ENCODE measurements at places on chromosomes 11 and 22.

GRCh38 chr22:17965538-17966402 lies 58.6 kb downstream of the MICAL3 start:
- no peak for DNase-seq

DNA sequence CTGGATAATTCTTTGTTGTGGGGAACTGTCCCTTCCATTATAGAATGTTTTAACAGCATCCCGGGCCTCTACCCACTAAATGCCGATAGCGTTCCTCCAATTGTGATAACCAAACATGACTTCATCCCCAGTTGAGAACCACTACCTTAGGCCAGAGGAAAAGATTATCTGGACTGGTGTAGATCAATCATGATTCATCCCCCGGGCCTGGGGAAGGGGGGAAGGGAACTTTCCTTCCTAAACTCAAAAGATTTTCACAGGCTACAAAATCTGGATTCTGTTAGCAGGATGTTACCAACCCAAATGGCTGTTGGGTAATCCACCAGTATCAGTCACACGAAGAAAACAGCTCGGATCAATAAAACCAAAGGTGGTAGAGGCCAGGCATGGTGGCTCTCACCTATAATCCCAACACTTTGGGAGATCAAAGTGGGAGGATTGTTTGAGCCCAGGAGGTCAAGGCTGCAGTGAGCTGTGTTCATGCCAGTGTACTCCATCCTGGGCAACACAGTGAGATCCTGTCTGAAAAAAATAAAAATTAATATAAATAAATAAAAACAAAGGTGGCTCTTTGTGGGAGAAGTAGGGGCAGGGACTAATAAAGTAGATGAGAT lies 10.1 kb downstream of the CTR9 start:
- DNase-seq: no peak

GRCh38 chr11:997907-998306 lies 38.6 kb downstream of the MUC6 start:
- no peak for DNase-seq

GRCh38 chr22:46862418-46863324 lies 100.2 kb downstream of the TBC1D22A start:
- DNase-seq: no peak

GRCh38 chr11:102361086-102362031 lies 14.3 kb downstream of the BIRC2 start:
- DNase-seq: no peak

DNA sequence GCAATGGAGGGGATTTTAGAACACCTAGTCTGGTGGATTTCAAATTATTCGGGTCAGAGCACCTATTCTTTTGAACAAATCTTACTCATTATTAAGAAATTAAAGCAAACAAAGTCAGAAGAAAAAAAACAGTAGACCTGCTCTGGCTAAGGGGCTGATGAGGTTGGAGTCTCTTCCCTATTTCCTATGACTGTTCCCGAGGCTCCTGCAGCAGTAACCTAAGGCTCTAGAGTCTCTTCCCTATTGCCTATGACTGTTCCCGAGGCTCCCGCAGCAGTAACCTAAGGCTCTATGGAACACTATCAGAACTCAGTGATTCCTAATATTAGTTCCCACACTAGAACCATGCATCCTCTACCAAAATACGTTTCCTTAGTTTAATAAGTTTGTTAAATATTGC lies 607.9 kb downstream of the NTM start:
- DNase-seq: no peak

GRCh38 chr11:47348859-47349258 lies 3.6 kb downstream of the MYBPC3 start:
- no peak for DNase-seq

- no peak for DNase-seq
Measured at GRCh38 chr11:70671611-70672010, 273.3 kb downstream of the CTTN start.

DNA sequence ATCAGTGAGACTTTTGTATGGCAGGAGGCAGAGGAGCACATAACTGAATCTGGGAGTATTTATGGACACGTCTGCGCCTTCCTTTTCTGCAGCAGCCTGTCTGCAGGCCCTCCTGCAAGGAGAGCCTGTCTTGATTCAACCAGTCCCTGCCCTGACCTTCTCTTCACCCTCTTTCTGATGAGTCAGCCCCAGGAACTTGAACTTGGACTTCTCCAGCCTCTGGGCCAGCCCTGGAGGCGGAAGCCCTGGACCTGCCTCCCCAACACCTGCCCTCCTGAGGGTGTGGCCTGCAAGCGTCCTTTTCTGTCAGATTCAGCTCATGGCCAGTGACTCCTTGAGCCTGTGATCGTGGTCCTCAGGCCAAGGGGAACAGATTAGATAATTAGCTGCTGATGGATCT lies 20.0 kb downstream of the DAGLA start:
- no peak for DNase-seq

DNA sequence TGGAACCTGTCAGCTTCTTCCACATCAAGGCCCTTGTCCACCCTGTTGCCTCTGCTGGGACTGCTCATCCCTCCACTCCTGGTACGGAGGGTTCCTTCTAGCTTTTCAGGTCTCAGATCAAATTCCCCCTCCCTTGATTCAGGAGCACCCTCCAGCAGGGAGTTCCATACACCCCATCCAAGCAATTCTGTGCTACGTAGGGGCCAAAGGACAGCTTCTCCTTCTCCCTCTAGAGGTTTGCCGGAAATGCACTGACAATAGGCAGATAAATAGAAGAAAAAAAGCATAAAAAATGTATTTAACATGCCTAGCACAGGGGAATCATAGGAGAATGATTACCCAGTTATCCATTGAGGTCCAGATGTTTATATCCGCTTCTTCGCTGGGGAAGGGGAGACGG lies 3.3 kb upstream of the CARD10 start:
- DNase-seq: no peak

DNA sequence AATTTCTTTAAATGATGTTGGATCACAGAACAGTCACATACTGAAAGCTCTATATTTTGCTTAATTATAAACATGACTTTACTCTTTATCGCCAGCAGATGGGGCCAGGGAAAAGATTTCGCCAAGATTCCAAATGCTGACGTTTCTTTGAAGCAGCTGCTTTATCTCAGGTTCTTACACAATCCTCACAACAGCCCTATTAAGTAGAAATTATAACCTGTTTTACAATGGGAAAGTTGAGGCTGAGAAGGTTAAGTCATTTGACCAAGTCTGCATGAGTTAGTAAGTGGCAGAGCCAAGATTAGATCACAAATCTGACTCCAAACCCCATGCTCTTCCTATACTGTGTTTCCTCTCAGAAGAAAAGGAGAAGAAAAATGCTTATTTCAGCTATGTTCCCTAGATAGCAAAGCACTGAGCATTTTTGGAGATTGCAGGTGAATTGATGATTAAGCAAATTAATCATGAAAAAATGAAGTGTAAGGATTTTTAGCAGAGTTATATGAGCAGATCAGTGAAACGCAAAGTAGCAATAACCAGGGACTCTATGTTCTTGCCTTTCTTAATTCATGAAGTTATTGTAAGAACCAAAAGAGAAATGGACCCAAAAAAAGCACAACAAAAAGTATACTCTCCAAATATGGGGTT lies 79.0 kb downstream of the AASDHPPT start:
- no peak for DNase-seq

GRCh38 chr11:67114275-67114896 lies 4.7 kb upstream of the KDM2A start:
- DNase-seq: no peak

GRCh38 chr11:83241291-83241946 lies 44.7 kb downstream of the CCDC90B start:
- no peak for DNase-seq

GRCh38 chr11:102121329-102121728 lies 11.1 kb downstream of the YAP1 start:
- DNase-seq: no peak

DNA sequence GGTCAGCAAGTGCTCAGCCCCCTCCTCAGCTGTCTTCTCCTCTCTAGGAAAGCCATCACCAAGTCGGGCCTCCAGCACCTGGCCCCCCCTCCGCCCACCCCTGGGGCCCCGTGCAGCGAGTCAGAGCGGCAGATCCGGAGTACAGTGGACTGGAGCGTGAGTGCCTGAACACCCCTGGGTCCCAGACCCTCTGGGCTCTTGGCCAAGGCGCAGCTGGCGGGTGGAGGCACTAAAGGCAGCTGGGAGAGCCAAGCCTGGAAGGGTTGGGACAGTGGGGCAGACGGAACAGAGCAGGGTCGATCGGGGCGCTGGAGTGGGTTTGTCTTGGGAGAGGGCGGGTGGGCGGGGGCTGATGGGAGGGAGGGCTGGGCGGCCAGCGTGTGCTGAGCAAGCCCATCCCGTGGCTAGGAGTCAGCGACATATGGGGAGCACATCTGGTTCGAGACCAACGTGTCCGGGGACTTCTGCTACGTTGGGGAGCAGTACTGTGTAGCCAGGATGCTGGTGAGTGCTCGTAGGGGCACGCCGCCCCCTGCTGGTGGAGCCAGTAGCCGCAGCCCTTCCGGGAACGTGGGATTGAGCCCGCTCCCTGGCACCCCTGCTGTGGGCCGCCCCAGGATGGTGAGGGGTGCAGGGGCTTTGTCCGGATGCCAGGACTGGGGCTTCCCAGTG lies 14.1 kb upstream of the MDK start:
- DNase-seq: no peak

DNA sequence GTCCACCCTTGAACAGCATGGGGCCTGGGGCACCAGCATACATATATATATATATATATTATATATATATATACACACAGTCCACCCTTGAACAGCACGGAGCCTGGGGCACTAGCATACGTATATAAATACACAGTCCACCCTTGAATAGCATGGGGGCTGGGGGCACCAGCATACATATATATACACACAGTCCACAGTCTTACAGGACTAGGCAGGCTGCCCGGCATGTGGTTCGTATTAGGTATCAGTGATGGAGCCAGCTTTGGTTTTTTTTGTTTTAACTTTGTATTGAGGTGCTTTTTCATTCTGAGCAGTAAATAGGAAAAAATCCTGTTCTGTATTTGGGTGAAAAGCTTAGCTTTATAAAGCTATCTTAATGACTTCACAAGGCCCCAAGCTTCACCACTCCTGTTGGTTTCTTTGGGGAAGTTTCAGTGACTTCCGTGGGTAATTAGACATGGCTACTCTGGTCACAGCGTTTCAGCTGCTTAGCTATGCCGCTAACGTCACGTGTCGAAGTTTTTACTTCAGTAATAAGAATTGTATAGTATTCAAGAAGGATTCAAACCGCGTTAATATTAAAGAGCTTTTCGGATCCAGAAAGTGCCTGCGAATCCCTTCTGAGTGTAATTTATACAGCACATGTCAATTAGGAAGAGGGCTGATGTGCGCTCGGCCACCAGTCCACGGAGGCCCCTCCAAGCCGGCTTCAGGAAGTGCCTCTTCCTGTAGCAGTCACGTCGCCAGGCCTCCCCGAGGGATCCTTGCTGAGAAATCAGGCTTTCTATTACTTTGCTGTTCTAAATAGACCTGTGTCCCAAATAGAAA lies 179.7 kb downstream of the TBC1D22A start:
- DNase-seq: no peak

DNA sequence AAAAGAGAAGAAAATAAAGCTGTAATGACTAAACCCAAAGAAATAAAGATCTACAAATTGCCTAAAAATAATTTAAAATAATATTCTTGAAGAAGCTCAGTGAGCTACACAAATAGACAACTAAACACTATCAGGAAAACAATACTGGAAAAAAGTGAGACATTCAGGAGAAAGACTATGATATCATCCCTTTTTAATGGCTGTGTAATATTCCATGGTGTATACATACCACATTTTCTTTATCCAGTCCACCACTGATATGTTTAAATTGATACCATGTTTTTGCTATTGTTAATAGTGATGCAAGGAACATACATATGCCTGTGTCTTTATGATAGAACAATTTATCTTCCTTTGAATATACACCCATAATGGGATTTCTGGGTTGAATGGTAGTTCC lies 13.1 kb upstream of the OR6T1 start:
- no peak for DNase-seq

DNA sequence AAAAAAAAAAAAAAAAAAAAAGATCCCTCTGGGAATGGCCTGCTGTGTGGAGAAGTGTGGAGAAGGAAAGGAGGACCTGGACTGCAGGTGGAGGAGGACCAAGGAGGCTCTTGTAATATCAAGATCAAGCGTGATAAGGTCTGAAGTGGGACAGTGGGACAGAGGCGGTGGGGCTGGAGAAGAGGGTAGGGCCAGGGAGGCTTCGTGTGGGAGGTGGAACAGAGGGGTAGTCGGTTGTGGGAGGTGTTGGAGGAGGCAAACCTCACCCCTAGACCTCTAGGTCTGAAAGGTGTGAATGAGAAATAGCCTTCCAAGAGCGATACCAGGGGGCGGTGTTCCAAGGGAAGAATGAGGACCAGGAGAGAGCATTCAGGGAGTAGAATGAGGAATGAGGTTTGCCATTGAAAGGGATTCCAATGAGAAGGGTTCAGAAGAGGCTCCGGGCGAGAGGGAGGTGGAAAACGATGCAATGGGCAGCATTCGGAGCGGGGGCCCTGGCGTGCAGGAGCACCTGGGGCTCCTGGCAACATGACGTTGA lies 44.2 kb downstream of the MCHR1 start:
- no peak for DNase-seq

DNA sequence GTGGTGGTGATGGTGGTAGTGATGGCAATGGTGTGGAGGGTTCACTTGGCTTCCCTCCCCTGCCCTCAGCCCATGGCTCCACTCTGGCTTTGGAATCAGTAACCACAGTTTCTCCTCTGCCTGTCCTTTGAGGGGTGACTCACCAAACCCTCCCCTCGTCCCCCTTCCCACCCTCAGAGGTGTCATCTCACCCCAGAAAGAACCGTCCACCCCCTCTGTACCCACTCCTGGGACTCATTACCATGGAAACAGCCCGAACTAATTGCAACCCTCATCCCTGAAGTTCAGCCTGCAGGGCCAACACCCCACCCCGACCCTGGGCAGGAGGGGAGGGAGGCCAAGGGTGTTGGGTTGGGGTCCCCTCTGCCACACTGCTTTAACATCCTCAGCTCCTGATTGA lies 26.6 kb downstream of the PHLDB1 start:
- DNase-seq: no peak

- no peak for DNase-seq
Measured at GRCh38 chr22:33896575-33897447, 23.5 kb downstream of the LARGE1 start.

DNA sequence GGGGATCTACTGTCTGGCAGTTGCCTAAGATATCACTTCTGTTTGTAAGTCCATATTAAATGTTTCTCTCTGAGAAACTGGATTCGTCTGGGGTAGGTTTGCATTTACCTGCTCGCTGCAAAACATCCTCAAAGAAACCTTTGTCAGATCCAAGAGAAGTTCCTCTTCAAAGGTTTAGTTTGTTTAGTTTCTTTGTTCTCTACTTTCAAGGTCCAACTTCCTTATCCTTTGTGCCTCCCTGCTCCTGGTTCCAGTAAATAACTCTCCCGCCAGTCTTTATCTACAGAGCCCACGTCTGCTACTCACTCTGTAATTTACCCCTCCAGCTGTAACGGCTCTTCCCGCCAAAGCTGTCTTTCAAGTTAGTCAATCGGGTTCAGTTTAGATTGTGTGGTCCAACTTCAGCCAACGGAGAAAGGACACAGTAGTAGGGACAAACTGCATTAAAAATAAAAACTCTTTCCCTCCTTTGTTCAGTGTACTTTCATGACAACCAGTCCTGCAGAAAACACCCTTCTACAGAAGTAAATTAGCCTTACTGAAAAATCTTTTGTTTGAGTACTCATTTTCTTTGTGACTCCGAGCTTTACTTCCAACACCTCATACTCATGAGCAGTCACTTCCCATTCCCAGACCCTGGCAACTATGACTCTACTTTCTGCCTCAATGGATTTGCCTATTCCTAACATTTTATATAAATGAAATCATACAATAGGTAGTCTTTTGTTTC lies 41.0 kb downstream of the TMPRSS5 start:
- no peak for DNase-seq

Data from cerebellar nuclear complex (tissue), 1 donor.